Stimulated activated CD8-positive, alpha-beta memory T cell treated with anti-CD3 and anti-CD28 coated beads, Interleukin-7, amount 100 ng/mL, for 24 hours (primary cell): ENCODE measurements at places on chromosomes 16 and 17.

GRCh38 chr17:79800325-79801155 lies 3.7 kb upstream of the CBX8 start:
- DNase-seq = no peak

GRCh38 chr17:73478768-73479424 lies 165.3 kb downstream of the SDK2 start:
- DNase-seq = no peak

DNA sequence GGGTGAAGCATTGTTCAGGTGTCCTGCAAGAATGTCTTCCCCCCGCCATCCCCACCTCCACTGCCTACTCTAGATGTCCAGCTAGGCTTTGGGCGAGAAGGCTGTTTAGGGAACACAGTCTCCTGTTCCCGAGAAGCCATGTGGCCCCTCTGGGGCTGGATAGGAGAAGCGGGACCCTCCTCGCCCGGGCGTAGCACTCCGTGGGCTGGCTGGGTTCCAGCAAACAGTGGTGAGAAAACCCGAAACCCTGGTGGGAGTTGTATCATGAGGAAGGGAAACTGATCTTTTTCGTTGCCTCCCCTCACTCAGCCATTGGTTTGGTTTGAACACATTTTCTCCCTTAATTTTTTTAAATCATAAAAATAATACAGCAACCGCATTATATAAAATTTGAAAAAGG lies 56.6 kb downstream of the IRF8 start:
- no peak for DNase-seq

- DNase-seq = no peak
These were observed 333.7 kb downstream of the WWOX start for GRCh38 chr16:78433116-78433515.

GRCh38 chr16:20517149-20517548 lies 59.0 kb downstream of the ACSM2B start:
- no peak for DNase-seq

DNA sequence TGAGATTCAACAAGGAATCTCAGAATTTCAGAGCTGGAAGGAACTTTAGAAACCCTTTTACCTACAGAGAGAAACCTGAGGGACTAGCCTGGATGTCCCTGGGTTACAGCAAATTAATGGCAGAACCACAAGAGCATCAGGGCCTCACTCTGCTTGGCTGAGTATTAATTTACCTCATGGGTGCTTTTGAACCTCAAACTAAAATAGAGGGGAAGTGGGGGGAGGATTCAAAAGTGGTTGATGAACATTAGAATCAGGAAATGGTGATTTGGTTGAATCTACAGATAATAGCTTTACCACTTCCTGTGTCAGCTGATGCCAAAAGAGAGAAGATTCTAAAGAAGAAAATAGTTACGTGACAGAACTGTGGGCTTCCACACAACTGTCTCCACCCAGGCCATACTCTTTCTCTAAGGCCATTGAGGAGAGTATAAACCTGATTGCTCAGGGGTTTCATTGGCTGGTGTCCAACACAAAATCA lies 11.3 kb upstream of the SKAP1 start:
- DNase-seq = no peak

DNA sequence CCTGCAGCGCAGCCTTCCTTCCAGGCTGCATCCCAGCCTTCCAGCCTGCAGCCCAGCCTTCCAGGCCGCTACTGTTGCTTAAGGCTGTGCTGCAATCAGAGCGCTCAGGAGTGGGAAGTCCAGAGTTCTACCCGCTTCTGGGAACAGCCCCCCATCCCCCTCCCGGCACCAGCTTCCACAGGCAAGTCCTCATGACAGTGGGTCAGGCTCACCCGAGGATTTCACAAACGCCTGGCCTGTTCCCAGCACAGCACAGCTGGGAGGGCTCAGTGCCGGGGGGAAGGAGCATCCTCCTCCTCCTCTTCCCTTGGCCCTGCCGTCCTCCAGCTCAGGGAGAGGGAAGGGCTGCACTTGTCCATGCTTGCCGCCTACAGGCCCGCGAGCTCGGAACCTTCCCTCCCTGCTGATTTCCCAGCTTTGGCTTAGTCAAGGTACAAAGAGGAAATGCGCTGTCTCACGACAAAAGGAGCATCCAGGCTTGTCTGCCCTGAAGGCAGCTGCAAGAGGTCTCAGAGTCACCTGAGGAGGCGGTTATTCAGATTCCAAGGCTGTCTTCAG lies 8.3 kb downstream of the SOCS3 start:
- no peak for DNase-seq

DNA sequence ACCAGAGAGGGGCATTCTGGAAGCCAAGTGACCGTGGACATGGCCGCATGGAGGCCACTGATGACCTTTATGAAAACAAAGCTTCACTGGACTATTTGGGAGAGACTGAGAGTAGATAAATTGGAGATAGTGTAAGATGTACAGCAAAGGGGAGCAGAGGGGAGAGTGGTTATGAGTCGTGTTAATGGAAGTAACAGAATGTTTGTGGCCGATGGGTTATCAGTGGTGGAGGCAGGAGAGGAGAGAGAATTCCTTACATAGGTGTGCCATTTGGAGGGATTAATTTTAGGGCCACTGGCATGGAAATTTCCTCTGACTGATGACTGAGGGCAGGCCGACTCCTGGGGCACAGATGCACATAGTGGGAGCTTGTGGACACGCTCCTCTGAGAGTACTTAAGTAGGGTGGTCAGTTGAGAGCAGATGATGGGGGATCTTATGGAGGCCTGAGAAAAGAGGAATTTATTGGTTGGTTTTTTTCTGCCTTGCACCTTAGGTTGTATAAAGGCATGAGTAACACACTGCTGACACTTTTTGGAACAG lies 19.2 kb downstream of the PRPSAP2 start:
- no peak for DNase-seq

DNA sequence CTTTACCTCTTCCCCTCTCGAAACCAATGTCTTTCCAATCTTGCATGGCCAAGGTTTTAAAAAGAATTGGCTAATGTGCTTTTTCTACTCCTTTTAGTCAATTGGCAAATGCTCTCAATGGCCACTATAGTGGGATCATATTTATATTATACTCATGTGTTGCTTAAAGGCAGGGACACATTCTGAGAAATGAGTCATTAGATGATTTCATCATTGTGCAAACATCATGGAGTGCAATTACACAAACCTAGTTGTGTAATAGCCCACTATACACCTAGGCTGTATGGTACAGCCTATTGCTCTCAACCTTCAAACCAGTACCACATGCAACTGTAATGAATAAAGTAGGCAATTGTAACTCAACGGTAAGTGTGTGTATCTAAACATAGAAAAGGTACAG lies 180.9 kb downstream of the HS3ST3A1 start:
- DNase-seq = no peak

GRCh38 chr17:74466828-74467184 lies 372 bp downstream of the CD300A start:
- no peak for DNase-seq

GRCh38 chr17:75228847-75229246 lies 23.4 kb downstream of the NUP85 start:
- no peak for DNase-seq

DNA sequence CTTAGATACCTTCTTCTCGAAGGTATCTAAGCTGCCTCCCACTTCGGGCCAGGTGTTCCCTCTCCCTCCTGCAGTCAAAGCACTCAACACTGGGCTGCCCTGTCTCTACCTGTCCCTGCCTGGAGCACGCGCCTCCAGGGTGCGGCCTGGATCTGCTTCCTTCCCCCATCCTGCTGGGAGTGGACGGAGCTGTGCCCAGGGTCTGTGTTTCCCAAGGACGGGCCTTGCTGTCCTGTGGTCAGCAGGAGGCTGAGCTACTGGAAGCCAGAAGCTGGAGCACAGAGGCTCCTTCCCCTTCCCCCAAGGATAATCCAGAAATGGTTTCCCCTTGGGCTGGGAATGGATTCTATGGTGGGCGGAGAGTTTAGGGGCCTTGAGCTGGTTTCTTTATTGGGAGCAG lies 16.7 kb downstream of the LLGL2 start:
- DNase-seq = no peak

DNA sequence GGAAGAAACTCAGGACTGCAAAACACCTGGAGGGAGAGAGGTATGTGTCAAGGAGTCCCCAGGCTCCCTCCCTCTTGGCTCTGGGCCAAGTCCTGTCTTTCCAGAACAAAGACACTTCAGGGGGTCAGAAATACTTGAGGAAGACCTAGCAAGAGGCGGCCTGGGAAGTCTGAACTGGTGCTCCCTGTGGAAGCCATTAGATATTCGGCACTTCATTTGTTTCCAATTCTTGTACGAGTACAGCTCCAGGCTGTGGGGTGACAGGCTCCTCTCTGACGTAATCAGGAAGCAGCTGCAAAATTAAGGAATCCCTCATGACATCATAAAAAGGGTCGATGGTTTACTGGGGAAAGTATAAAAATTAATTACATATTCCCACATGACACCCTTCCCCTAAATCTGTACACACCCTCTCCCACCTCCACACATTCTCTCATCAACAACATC lies 108.7 kb downstream of the SMG6 start:
- no peak for DNase-seq

DNA sequence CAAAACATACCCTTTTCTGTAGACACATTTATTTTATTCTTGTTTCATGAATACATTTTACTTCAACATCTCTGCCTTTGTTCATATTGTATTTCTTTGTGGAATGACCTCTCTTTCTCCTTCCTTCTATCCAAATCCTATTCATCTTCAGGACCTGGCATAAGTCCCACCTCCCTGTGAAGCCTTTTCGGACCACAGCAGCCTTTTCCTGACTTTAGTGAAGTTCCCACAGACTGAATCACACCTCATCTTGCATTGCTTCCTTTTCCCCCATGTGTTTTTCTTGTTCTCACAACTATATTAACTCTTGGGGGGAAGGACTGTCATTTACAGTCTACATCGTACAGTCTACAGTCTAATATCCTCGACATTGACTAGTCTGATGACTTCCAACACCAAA lies 58.2 kb downstream of the MFSD11 start:
- no peak for DNase-seq

DNA sequence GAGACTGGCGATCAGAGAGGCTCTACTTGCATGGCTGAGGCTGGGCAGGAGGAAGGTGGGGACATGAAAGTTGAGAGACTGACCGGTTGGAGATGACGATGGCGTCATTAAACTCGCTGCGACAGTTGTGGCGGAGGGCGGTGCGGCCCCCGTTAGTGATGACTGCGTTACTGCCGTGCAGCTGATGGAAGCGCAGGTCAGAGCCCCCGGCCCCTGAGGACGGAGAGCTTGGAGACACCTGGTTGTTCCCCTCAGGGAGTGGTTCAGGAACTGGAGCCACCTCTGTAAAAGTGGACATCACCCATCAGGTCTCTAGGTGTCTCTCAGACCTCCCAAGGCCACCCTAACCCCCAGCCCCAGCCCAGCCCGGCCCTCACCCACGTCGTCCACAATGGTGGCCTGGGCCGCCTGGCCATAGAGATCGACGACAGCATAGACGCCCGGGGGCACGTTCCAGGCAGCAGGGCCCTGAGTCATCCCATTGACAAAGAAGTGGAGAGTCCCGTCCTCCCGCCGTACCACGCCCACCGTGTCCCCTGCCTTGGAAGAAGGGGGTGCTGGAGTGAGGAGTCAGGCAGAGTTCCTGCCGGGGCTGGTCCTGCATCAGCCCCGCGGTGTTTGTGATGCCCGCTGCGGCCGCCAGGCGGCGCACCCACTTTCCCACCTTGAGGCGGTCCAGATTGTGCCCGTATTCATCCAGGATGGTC lies 5.3 kb downstream of the NEURL4 start:
- peak; percentile 45 for DNase-seq

DNA sequence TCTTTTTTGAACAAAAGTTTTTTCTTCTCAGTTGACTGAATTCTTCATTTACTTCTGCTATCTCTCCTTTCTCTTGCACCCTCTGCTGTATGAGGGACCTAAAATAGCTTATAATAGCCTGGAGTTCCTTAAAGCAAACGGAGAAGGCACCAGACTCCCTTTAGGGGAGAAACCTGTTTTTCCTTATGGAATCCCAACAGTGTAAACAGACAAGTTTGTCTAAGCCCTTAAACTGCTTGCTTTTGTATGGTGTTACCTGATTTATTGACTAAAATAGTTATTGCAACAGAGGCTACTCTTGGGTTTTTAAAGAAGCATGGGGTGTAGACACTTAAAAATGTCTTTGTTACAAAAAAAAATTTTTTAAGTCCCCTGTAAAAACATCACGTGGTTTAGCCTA lies 12.9 kb upstream of the TRIM25 start:
- DNase-seq = no peak

- DNase-seq = no peak
These were observed 30.8 kb downstream of the GPR139 start for GRCh38 chr16:20042848-20043247.

DNA sequence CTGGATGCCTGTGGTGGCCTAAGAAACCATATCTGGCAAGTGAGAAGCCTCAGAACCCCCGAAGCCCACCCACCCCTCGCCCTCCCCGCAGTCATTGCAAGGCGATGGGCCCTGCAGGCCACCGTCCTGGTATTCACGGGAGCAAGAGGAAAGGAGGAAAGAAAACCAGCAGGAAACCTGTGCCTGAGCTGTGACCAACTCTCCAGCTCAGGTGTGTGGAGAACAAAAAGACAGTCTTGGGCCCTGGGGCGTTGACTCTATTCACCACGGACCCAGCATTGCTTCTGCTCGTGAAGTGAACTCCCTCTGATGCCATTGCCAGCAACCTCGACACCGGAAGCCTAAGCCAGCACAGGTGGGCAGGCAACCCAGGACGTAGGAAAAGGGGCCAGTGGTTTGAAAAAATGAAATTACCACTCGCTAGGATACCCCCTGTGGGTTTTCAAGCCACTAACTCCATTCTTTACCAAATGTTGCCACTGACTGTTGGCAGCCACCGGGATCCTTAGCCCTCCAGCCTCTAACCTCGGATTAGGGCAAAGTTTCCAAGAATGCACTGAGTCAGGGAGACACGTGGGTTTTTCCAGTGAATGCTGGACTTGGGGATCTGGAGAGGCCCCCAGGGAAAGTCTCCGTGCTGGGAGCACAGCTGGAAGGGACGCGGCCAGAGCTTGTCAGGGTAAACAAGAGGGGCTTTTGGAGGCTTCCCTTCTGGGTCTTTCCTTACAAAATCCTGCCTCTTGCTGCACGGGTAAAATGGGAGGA lies 25.1 kb downstream of the FA2H start:
- DNase-seq = no peak

- DNase-seq = no peak
These were observed 6.5 kb downstream of the TFAP4 start for GRCh38 chr16:4266372-4266771.

- no peak for DNase-seq
These were observed 30.0 kb downstream of the HNF1B start for GRCh38 chr17:37714897-37715296.

DNA sequence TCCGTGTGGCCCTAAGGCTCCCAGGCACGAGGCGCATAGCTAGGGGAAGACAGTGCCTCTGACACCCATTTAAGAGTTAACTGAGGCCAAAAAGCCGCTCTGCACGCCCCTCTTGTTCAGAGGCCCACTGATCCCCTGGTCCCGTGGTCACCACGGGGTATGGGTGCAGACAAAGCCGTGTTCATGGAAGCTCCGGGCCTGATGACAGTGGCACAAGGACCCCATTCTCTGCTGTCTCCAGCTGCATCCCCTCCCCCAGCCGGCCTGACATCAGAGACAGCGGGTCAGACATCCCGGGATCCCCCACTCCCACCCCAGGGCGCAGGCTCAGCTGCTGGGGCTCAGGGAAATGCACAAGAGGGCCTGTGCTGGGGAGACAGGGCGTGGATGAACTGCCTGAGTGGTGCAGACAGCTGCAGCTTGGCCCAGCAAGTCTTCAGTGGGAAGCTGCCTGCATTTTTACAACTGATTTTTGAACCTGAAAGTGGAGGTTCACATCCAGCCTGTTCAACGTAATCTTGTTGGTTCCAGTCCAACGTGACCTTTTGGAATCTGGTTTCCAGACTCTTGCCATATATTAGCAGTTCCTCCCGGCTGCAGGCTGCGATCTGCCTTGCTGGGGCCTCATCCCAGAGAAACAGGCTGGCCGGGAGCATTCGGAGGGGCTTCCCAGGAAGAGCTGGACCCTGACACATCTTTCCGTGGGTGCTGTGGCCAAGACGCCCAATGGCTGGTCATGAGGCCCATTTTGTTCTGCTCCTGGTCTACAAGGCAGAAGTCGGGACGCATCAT lies 9.7 kb upstream of the BAHCC1 start:
- no peak for DNase-seq
